ENCODE measurements at places on chromosomes 1 and 21.

GRCh38 chr1:23481026-23481597 lies 2.9 kb downstream of the ASAP3 start:
- no peak for DNase-seq

- no peak for DNase-seq
Measured at GRCh38 chr1:115338457-115338820, 390 bp upstream of the NGF start.

DNA sequence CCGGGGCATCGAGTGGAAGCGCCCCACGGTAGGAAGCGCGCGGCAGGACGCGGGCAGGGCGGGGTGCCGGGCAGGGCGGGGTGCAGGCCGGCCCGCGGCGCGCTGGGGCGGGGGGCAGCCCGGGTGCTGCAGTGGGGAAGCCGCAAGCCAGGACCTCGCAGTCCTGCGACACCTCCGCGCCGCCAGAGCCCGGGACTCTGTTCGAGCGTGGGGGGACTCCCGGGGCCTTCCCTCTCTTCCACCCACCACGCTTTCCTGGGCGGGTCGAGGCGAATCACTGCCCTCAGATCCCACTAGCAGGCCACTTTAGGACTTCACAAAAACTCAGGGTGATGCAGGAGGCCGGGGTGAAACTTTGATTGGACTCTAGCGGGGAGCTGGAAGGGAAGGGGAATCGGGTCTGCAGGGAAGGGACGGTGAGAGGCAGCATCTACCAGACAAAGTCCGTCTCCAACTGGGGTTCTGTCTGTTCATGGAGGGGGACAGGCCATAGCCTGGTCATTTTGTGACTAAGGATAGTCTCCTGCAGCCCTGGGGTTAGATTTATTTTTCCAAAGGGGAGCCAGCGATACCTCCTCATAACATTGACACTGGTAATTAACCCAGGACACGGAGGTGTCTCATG lies 623 bp downstream of the CAPN2 start:
- DNase-seq, result no peak

DNA sequence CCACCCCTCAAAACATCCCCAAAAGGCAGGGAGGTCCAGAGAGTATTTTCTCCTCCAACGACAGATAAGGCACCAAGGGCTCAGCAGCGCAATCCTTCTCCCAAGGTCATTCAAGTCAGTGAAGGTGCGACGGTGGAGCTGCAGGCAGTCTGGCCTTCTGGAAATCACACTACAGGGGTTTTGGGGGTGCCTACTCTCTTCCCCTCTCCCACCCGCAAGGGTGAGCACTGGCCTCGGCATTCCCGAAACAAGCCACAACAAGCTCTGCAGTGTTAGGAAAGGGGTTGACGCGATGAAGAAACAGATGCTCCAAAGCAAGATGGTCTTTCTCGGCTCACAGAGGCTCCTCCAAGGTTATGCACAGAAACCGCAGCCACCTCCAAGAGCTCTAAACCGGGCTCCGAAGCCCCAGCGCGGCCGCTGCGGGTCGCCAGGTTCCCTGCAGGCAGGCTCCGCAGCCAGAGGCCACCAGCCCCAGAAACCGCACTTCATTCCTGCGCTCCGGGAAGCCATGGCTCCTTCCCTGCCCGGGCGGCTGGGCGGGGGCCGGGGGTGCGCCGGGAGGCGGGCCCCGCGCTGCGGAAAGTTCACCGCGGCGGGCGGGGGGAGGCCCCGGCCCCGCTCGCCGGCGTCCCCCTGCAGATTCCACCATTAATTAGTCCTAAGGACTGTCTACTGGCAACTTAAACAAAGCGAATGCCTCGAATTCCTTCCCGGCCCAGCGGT lies 1.1 kb downstream of the LUZP1 start:
- peak; percentile 66 for DNase-seq

DNA sequence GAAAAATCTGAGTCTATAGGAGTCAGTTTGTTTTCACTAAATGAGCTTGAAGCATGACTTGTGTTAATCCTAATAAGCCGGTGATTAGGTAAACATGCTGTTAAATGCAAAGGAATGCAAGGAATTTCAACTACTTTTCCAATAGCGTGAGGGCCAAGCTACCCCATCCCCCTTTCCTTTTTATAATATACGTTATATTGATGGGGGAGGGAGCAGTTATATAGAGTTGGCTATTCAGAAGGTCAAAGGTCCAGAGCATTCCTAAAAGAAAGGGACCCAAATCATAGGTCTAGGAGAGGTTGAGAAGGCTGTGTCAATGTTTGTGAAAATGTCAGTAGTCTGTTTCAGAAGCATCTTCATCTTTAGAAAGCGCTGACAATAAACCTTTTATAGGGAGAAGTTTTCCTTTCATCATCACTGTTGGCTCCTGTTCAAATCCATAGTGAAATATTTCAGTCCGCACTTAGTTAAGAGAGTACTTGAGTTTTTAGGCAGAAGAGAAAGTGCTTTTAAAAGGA lies 3.8 kb downstream of the CCN1 start:
- DNase-seq, result peak; percentile 26

DNA sequence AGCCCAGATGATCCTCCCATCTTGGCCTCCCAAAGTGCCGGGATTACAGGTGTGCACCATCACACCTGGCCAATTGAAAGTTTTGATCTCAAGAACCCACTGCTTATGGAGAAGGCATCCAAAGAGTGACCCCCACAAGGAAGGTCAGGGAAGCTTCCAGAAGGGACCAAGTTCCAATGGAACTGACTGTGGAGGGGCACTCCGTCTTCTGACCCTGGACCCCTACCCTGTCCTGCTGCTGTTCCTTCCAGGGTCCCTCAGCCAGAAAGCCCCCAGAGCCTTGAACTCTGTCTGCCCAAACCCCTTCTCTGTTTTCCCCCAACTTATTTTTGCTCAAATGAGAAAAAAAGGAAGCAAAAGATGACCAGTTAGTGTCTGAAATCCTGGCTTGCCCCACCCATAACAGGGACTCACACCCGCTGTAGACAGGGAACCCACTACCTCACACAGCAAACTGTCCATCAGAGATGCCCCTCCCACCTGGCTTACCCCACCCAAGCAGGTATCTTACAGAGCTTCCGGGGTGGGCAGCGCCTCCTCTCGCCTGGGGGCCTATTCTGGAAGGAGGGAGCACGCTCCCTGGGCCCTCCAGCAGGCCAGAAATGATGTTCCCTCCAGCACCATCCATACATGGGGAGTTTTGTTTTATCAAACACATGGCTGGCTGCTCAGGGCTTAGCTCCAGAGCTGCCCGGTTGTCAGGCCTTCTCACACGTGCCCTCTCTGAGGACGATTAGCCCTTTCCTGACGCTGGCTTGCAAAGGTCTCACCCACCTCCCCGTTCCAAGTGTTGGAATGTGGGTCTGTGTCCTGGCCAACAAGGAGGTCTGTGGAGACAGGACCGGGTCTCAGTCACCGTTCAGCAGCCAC lies 3.1 kb upstream of the WNT3A start:
- DNase-seq, result no peak

- DNase-seq, result no peak
Measured at GRCh38 chr1:180290265-180291001, 60.4 kb downstream of the LHX4 start.

DNA sequence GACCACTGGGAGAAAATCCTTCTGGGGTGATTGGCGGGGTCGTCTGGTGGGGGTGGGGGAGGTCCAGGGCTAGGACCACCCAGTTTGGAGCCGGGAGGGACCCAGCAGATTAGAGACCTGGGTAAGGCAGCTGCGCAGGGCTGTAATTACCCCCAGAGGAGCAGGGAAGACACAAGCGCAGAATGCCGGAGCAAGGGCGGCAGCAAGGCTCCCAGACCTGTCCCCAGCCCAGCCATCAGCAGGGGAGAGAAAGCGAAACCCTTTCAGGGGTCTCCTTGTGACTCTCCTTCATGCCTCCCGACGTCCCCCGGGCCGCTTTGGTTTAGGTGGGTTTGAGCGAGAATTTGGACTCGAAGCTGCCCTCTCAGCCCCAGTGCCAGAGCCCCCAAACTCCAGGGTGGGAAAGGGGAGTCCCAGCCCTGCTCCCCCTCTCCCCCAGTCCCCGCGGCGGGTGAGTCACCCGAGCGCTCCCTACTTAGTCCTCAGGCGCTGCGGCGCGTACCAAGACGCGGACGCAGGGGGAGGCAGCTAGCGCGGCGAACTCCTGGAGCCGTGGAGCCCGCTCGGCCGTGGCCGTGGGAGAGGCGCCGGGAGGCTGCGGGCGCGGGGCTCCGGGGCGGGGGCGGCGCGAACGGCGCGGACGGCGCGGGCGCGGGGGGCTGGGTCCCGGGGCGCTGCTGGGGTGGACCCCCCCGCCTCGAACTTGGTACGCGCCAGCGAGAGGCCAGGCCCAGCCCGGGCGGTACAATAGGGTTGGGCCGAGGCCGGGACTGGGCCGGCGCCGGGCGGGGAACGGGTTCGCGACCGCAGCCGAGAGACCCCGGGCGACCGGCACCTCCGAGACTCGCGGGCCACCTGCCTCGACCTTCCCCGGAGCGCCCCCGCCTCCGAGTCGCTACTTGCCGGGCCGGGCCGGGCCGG lies at the start of gene MAP7D1:
Gene MAP7D1, plus strand, starts transcription at position 753 of the 921 bp plus-strand sequence. CDS start 258 bp downstream, outside the sequence.
- peak; percentile 83 for DNase-seq

DNA sequence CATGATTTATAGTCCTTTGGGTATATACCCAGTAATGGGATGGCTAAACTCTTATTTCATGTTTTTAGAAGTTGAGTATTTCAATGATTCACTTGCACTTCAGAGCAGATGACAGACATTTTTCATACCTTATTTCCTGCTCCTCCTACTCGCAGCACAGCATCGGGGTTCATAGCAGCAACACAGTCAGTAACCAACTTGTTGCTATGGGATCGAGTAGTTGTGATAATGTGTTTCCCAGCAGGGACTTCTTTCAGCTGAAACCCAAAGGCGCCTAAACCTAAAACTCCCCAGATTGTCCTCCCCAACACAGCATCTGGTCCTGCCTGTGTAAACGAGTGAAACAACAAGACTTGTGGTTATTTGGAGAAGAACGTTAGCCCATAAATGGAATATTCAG lies 16.3 kb upstream of the EPRS1 start:
- no peak for DNase-seq

DNA sequence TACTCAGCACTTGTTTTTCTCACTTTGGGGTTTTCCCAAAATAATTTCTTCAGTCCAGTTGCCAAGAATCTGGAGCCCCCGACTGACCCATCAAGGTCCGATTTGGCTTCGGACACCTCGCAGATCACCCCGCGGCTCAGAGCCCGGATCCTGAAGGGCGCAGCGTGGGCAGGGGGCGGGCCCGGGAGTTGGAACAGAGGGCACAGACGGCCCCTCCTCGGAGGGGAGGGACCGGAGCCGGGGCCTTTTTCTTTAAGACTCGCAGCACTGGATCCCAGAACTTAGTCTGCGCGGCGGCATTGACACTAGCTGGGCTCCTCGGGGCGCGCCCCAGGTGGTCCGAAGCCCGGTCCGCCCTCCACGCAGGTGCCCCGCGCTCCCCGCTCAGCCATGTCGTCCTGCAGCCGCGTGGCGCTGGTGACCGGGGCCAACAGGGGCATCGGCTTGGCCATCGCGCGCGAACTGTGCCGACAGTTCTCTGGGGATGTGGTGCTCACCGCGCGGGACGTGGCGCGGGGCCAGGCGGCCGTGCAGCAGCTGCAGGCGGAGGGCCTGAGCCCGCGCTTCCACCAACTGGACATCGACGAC lies at the start of gene CBR3:
Gene CBR3, plus strand, starts transcription at position 277 of the 588 bp plus-strand sequence. Its CDS starts 114 bp downstream, at position 391.
- peak; percentile 60 for DNase-seq

DNA sequence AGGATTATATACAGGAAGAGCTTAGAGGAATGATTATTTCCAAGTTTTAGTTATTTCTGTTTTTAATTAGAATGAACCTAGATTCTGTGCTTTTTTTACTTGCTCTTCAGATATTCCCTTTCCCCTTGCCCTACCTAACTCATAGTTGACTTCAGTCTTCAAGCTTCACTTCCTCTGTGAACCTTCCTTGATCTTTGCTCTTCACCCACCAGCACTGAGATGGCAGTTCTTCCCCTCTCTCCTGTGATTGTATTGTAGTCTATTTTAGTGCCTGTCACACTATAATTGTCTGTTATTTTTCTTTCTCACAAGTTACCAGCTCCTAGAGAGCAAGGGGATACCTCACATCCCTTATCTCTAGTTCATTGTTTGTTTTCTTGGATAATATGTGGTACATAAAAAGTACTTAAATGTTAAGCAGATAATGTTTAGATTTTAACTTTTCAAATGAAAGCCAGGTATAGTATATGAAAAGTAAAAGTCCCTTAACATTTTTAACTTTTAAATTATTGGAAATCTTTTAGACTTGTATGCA lies 33.2 kb downstream of the KCTD3 start:
- DNase-seq, result no peak

- no peak for DNase-seq
Measured at GRCh38 chr1:156767879-156768604, 707 bp downstream of the PRCC start.

GRCh38 chr1:206696812-206697585 lies 12.3 kb downstream of the MAPKAPK2 start:
- no peak for DNase-seq

DNA sequence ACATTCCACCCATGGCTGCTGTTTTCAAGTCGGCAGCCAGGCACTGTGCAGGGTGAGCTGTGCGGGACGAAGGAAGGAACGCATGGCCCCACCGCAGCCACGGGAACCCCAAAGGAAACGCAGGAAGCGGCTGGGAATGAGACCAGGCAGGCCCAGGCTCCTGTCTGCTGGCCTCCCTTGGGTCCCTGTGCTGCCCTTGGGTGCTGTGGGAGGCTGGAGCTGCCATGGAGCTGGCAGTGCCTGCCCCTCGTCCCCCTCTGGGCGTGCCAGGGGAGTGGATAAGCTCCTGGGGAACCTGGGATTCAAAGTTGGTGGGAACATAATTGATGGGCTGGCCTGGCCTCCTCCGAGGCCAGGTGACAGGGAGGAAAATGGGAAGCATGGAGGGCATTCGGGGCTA lies 5.3 kb upstream of the KRTAP10-4 start:
- DNase-seq, result no peak

DNA sequence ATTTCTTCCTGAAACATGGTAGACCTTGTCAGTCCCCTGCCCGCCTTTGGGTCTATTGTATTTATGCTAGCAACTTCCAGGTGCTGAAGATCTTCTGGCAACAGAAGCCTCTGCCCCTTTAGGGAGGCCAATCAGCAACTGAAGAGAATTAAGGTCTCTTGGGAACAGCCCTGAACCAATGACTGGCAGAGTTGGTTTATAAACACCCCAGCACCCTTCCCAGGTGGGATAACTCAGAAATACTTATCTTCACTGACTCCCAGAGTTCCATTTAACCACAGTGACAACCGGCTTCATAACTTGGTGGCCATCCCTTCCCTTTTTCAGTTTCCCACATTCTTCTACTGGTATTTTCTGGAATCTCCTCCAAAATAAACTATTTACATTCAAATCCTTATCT lies 27.2 kb upstream of the TMCO1 start:
- no peak for DNase-seq

GRCh38 chr1:227417756-227418480 lies 99.6 kb upstream of the CDC42BPA start:
- DNase-seq, result no peak

GRCh38 chr1:94528299-94528698 lies 13.3 kb downstream of the F3 start:
- DNase-seq, result peak; percentile 41

Data from LoVo (cell line).